ENCODE measurements at places on chromosomes 13 and 19.

- no peak for DNase-seq
These were observed 610.1 kb upstream of the SLC10A2 start for GRCh38 chr13:103676329-103676728.

GRCh38 chr13:39281539-39282150, 243.4 kb downstream of the NHLRC3 start:
- DNase-seq: no peak

- no peak for DNase-seq
These were observed 96.3 kb upstream of the SLC15A1 start for GRCh38 chr13:98848746-98849145.

DNA sequence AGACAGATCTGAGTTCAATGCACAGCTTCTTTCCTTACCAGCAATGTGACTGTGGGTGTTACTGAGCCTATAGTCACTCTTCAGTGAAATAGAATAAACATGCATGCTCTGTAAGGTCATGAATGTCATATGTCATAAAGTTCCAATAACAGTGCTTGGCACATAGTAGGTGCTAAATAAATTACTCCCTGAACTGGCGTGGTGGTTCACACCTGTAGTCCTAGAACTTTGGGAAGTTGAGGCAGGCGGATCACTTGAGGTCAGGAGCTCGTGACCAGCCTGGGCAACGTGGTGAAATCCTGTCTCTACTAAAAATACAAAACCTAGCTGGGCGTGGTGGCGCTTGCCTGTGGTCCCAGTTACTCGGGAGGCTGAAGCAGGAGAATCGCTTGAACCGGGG, 13.2 kb downstream of the WBP4 start:
- no peak for DNase-seq

DNA sequence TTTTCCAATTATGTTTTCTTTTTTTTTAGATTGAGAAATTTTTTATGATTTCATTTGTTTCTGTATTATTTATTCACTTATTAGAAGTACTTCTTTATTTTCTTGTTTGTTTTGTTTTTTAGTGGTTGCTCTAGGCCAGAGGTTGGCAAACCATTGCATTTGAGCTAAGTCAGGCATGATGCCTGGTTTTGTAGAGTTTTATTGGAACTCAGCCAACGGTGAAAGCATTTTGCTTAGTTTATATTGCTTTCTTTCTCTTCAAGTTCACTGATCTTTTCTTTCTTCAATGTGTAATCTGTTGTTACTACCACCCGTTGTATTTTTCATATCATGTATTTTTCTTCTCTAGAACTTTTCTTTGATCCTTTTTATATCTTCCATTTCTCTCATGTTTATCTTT, 19.7 kb downstream of the ZNF567 start:
- DNase-seq: no peak

- no peak for DNase-seq
These were observed 467.3 kb downstream of the TSHZ3 start for GRCh38 chr19:30881930-30882329.

- no peak for DNase-seq
These were observed 37.8 kb upstream of the ZNF507 start for GRCh38 chr19:32307591-32307990.

- no peak for DNase-seq
These were observed 33.1 kb downstream of the DCLK1 start for GRCh38 chr13:36098080-36098479.

DNA sequence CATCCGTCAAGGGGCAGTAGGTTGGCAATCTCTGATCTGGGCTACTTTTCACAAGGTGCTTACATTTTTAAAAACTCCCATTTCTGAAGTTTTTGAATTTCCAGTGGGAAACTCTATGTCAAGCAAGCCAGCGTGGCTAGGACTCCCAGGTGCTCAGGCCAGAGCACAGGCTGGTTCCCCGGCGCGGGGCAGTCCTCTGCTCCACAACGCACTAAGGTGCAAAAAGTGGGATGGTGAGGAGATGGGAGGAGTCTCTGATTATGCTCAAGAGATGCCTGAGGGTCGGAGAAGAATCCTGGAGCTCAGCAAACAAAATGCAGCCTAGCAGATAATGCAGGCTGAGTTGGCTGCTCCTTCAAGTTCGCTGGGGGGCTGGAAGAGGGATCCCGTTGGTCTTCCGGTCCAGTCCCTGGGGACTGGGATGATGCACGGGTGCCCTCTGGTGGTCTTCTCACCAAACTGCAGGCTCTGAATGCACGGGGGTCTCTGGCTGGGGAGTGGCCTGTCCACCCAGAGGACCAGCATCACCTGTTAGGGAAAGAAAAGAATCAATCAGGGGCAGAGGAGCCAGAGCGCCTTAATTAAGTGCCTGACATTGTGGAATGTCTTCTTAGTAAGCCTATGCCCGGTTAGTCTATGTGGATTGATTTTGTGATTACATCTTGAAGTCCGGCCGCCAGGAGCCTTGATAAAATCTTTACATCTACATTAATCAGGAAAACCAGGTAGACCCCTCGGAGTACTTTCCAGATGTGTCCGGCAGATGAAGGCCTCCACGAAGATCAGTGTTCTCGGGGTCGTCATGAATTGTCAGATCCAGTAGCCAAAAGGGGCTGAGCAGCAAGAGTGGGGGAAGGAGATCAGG, 244.4 kb upstream of the MAB21L1 start:
- no peak for DNase-seq

DNA sequence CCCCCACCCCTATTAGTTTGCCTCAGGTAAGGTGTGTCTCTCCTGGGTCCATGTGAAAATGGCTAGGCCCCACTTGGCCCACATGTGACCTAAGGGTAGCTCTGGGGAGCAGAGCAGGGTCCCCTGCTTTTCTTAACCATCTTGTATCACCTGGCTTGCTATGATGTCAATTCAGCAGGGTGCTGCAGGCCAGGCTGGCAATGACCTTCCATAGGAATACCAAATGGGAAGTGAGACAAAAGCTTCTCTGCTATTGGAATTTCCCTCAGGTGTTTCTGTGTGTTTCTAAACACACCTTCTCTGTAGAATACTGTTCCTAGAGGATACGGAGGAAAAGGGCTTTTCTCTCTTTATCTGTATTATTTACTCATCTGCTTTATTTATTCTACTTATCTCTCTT, 35.7 kb upstream of the DACH1 start:
- no peak for DNase-seq

DNA sequence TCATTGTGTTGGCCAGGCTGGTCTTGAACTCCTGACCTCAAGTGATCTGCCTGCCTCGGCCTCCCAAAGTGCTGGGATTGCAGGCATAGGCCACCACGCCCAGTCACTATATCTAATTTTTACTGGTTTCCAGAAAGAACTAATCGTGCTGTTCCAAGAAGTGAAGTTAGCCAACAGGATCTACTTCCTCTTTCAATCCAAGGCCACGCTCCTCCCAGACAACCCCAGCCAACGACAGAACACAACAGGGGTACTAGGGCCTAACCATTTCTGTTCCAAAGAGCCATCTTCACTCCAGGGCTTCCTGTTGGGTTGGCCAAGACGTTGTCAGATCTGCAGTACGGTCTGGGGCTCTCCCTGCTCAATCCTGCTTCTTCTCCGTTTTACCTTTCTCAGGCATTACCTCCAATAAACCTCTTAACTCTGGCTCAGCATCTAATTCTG, 7.0 kb upstream of the LSM14A start:
- no peak for DNase-seq

GRCh38 chr13:111431206-111431605, 110.8 kb downstream of the TEX29 start:
- DNase-seq: no peak

DNA sequence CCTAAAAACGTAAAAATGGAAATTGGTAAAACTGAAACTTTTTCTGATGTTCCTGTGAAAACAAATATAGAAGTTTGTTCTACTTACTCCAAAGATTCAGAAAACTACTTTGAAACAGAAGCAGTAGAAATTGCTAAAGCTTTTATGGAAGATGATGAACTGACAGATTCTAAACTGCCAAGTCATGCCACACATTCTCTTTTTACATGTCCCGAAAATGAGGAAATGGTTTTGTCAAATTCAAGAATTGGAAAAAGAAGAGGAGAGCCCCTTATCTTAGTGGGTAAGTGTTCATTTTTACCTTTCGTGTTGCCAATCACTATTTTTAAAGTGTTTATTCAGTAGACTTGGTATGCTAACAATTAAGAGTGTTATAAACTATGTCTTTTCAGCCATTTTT, 25.6 kb downstream of the BRCA2 start:
- no peak for DNase-seq
